Progenitor cell of endocrine pancreas (in vitro differentiated cells): ENCODE measurements at places on chromosomes 1 and 21.
A peak's percentile ranks its signal among the peaks of the same experiment; 100 is the strongest.

GRCh38 chr1:109773900-109774485 lies 10.3 kb upstream of the EPS8L3 start:
- no peak for DNase-seq

- DNase-seq, result no peak
Observed at GRCh38 chr1:182656842-182657397, 27.5 kb downstream of the RGS8 start.

DNA sequence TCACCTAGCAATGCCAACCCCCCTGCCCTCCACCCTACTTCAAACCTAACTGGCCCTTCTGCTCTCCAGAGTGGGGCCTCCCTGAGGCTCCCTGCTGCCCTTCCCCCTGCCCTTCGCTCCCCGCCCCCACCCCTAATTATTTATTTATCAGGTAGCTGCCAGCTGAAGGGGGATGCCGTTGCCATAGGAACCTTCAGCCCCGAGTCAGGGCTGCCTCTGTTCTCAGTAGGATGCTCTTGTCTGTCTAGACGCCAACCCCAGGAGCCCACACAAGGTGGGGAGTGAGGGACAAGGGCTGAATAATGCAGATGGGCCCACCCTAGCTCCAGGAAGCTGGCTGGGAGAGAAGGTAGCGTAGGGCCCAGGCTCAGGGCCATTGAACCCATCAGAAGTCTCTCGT lies 41.1 kb downstream of the NKAIN1 start:
- DNase-seq, result no peak

DNA sequence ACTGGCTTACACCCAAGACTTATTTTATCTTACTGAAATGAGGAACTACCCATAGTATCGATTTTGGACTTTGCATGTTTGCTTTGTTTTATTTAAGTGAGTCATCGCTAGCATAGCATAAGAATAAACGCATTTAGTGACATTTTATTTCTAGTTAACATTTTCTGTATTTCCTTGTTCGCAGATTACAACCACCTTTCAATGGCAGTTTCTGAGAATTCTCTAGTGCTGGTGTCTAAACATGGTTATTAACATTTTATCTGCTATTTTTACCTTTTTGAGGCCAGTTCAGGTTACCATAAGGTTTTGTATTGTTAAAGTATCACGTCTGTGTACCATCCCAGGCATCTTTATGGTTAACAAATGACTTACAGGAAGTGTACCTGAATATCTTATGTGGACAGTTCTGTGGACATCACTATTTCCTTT lies 24.5 kb downstream of the EEIG2 start:
- DNase-seq, result no peak

DNA sequence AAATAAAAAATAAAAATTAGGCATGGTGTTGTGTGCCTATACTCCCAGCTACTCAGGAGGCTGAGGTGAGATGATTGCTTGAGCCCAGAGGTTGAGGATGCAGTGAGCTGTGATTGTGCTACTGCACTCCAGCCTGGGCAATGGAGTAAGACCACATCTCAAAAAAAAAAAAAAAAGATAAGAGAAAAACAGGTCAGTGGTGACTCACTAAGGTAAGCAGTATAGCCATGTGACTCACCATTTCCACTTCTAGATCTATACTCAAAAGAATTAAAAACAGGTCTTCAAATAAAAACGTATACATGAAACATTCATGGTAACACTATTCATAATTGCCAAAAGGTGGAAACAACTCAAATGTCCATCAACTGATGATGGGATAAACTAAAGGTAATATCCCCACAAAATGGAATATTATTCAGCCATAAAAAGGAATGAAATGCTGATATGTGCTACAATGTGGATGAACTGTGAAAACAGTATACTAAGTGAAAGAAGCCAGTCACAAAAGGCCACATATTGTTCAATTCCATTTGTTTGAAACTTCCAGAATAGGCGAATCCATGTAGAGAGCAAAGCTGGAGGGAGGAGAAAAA lies 75.1 kb downstream of the ZNF281 start:
- DNase-seq, result no peak

- no peak for DNase-seq
Observed at GRCh38 chr1:190663962-190664361, 186.3 kb upstream of the BRINP3 start.

GRCh38 chr1:212482006-212482636 lies 49.4 kb downstream of the NENF start:
- DNase-seq, result no peak

- DNase-seq, result peak; percentile 66
Observed at GRCh38 chr1:150567717-150568593, 11.5 kb downstream of the MCL1 start.

DNA sequence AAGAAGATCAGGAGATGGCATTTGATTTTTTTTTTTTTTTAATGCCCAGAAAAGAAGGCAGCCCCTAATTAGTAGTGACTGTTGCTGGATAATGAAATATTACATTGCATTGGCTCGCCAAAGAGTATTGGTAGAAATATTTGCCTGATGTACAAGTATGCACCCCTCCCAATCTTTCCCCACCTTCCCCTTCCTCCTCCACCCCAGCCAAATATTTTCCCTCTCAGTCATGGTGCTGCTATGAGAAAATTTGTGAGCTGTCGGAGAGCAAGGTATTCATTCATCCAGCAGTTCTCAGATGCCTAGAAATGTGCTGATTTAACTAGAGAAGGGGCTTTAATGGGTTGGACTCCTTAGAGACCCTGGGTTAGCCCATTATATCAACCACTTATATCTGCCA lies 50.5 kb upstream of the IKBKE start:
- DNase-seq, result no peak

DNA sequence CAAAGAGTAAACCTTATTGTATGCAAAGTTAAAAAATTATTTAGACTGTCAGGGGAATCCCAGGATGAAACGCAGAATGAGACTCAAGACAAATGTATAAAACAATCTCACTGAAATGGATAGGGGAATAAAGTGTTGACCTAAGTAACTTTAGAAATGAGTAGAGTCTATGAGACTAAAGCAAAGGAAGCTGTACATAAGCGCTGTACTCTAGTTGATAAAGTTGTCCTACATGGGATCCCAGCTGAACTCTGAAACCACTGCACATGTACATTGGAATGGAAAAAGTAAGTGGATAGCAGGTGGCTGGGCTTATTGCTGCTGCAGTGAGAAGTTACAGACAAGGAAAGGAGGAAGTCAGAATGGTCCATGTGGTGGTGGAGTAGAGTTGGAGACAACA lies 18.7 kb downstream of the MMEL1 start:
- no peak for DNase-seq

DNA sequence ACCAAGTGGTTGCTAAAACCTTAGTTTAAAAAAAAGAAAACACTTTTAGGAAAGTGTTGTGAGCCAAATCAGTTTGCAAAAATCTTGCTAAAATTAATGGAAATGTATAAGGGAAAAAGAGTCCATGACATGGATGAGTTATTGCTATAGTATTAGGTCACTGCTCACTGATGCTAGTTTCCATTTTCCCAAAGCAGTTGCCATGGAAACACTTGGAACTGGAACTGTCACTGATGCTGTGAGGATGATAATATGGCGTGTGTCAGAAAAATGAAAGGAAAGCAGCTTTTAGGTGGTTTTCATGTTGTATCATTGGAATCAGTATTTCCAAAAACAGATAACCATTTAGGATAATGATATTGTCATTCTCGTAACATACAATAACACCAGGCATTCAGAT lies 104.4 kb downstream of the PHTF1 start:
- no peak for DNase-seq

DNA sequence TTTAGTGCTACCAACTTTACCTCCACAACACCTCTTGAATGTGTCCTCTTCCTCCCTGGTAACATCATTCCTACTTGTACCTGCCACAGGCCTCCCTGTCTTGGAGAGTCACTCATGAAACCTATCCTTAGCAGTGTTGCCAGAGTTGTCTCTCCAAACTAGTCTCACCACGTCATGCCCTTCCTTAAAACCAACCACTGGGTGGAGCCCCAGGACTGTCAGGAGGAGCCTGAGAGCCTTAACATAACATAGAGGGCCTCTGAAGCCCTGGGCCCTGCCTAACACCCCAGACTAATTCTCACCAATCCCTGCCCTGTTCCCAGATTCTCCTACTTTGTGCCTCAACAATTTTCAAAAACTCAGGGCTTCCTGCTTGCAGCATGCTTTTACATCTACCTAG lies 65.3 kb downstream of the ZNF697 start:
- peak; percentile 21 for DNase-seq

DNA sequence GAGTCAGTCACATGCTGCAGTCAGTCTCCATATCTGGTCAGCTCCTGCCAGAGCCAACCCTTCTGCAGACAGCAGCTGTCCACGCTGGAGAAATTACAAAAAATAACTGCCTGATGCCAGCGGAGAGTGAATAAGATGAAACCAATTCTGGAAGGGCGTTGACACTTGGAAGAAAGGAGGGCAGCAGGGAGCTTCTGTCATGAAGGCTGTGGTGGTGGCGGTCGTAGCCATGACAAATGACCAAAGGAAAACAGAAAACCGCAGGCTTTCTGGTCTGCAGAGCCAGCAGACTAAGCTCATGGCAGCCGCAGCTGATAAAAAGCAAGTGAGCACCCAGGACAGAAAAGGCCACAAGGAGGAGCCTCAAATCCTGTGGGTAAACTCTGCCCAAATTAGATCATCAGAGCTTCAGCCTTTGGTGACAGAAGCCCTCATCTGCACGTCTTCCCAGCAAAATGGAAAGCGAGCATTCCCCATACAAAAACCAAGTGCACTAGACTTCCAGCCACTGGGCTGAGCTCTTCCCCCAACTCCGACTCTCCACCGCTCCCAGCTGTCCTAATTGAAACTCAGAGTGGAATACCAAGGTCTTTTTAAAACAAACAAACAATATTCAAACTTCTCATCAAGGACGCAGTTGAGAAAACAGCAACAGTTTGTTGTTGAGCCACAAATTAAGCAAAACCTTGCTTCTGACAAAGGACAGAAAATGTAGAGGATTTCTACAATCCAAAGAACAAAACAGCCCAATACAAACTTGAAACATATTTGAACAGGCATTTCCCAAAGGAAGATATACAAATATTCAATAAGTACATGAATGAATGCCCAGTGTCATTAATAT lies 28.7 kb downstream of the RSPH1 start:
- no peak for DNase-seq

GRCh38 chr1:64881281-64881680 lies 85.1 kb downstream of the JAK1 start:
- DNase-seq, result no peak

DNA sequence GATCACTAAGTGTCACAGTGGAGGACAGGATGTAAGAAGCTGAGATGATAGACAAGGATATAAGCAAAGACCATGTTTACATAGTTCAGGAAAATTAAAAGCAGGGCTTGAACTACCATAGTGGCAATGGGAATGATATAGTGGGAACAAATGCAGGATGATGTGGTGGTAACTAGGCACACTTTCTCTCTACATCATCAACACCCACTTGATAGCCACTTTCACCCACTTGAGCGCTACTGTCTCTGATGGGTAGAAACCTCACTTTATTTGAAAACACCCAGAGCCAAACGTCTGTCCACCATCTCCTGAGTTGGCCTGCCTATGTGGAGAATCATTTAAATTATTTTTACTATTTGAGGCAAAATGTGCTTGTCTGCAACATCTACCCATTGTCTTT lies 305.0 kb upstream of the ST6GALNAC5 start:
- DNase-seq, result no peak

DNA sequence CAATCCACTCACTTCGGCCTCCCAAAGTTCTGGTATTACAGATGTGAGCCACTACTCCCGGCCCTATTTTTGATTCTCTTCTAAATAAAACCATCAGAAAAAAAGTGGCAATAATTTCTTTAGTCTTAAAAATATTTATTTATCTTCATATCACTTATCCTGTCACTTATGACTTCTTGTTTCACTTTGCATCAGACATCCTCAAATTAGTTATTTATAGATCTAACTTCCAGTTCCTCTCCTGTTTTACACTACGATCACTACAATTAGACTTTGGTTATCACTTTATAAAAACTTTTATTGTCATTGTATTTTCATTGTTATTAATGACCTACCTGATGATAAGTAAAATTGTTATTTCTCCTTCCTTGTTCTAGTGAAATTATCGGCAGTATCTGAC lies 783.4 kb upstream of the BRINP3 start:
- no peak for DNase-seq

- DNase-seq, result no peak
Observed at GRCh38 chr21:31537872-31538576, 121.5 kb upstream of the SOD1 start.

DNA sequence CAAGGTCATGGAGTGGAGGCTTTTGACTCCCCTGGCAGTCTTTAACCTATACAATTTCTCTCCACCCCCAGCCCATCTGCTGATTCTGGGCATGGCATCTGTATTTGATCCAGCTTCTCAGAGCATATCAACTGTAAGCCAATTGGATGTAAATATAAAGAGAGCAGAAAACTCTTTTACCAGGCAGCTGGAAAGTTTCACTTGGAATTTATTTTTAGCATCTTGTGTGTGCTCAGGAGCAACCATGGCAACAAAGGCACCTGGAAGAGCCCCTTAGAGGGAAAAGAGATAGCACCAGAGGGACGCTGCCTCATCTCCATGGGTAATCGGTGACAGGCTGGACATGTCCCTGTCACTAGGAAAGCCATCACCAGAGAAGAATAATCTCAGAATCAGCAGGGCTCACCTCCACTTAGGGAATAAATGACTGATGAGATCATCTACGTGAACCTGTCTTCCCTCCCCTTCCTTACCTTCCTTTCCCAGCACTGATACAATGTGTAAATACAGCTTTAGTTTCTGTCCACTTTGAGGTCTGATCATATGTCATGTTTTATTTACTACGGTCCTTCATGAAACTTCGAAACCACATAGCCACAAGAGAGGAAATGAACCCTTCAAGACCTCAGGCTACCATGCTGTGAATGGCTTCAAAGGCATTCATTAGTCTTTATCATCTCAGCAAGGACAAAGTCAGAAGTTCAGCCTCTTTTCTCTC lies 25.3 kb upstream of the SIPA1L2 start:
- DNase-seq, result no peak

DNA sequence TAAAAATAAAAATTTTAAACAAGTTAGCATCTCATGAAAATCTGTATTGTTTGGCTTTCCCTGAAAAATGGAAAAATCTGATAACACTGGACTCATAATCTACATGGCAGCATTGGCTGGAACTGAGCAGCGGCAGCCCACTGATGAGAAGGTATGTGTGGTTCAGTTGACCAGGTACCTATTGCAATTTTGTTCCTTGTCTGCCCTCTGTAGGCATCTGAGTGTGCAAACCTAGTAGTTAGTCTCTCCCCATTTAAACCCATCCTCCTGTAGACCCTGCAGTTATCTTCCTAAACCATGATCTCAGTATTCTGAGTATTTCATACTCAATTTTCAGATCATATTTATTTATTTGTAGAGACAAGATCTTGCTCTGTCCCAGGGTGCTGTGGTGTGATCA lies 59.4 kb upstream of the SERBP1 start:
- no peak for DNase-seq

- DNase-seq, result no peak
Observed at GRCh38 chr1:26121854-26122773, 10.5 kb downstream of the PDIK1L start.

DNA sequence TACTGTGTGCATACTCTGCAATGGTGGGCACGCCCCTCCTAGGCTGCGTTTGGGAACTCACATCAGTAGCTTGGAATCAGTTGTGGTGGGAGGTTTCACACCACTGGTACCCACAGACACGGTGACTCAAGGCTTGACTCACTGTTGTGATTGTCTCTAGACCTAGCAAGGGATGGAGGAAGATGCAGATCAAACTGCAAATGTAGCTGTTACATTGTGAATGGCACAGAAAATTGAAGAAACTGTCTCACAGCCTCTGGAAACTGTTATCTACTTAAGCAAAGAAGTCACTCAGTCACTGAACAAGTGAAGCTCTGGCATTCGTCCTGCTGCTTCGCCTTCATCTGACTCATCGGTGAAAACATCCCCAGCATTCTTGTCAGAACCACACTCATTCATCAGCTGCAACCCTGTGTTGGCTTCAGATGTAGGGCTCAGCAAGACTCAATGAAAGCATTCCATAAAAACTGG lies 59.5 kb downstream of the POFUT2 start:
- DNase-seq, result no peak
